ENCODE measurements at places on chromosomes 3 and 15. TPM values are rescaled to one million over a fixed set of nuclear protein-coding genes. Genes with fewer than 3 reads are reported as not detected.

DNA sequence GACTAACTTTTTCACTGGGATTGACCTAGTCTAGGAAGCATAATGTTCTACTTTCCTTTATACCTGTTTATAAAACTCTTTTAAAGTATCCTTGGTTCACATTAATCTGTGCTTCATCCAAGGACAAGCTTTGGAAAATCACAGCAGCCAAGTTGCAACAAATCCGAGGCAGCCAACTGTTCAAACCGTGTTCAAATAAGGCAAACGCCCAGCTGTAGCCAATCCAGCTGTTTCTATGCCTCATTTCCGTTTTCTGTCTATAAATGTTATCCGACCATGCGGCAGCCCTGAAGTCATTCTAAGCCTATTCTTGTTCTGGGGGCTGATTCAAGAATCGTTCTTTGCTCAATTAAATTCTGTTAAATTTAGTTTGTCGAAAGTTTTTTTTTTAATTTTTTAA is 78.3 kb downstream of the FMN1 start:
- no peak for DNase-seq

CCRL2 gene
- total RNA-seq, result 0.88 TPM

CYP19A1 gene
- 2.2 TPM for total RNA-seq

- DNase-seq, result no peak
Observed at GRCh38 chr3:13069495-13069894, 3.7 kb downstream of the IQSEC1 start.

SGO1 gene
- 0.88 TPM for total RNA-seq

OR5AC2 gene
- not detected for total RNA-seq

DNA sequence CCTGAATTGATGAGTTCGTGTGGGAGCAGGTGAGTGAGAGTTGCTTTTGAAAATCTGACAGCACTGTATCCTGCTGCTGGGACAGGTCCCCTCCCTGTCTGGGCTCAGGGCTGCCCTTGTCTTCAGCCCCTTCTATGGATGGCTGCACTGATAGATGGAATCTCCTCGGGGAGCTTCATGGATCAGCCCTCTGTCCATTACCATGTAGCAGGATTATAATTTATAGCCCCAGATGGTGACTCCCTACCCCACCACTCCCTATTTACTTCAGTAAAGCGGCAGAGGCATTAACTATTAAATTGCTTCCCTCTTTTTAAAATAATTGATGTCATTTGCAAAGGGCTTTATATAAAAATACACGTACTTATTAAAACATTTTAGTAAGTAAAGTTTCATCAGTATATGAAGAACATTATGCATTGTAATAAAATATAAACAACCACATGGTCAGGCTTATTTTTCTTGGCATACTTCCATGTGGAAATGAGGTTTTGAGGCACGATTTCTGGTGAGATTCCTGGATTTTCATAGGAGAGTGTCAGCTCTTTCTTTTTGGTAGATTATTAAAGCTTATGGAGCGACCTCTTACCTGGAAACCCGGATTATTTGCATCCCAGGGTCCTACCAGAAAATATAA is 38.5 kb downstream of the MAP3K13 start:
- no peak for DNase-seq

DNA sequence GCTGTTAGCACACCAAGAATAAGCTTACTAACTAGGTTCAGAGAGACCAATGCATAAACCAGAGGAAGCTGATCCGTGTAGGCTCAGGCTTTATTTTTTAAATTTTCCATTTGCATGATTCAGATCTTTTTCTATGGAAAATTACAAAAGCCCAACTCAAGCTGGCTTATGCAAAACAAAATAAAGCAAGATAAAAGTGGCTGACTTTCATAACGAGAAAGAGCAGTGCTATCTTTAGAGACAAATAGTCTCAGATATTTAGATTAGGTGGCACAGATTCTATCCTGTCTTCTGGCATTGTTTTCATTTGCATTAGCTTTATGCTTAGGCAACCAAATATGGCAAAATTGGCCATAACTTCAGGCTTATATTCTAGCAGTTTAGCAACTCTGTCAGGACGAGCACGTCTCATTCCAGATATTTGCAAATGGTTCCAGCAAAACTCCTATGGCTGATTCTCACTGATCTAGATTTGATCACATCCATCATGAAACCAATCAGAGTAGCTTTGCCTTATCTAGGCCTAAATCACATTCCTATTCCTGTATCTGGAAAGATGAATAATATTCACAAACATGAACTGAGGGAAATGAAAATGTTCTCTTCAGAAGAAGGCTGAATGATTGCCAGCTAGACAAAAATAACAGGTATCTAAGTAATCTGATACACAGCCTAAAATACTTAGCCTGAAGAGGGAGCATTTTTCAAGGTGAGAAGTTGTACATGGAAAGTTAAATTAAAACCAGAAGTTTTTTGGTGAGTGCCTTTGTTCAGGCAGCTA is 216.4 kb upstream of the DPPA4 start:
- no peak for DNase-seq

SMCO1 gene
- not detected for total RNA-seq

KLHL40 gene
- not detected for total RNA-seq

DNA sequence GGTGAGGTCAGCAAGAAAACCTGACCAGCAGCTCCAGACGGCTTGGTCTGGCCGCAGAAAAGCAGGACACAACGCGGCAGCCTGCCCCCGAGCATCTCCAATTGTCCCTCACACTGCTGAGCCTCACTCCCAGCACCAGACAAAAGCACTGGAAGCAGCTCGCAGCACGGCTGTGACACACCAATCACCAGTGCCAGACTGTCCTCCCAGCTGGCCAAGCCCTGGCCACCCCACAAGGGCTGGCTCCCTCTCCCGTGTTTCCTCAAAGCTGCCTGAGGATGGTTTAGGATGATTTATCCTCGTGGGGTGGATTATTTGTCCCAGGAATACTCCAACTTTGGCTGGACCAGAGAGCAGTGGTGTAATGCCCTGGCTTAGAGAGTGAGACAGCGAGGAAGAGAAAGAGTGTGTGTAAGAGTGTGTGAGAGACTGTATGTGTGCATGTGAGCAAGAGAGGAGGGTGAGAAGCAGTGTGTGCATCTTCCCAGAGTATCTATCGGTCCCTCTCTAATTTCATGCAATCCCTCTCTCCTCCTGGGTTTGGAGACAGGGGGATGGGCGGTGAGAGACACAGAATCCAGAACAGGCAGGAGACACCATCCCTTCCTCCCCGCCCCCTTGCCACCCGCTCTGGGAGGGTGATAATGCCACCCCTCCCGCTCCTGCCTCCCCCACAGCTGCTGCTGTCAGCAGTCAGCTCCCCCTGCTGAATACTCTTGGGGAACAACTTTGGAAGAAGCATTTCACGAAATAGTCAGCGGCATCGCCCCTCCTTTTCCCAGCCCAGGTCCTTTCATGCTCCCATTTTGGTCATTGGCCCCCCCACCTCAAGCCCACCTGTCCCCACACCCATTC is 34.2 kb downstream of the SEMA5B start:
- DNase-seq, result no peak

- peak; percentile 73 for DNase-seq
Observed at GRCh38 chr15:60392601-60392985, 5.2 kb downstream of the ANXA2 start.

SIDT1 gene
- under 0.01 TPM for total RNA-seq

ASB14 gene
- not detected for total RNA-seq

- DNase-seq, result no peak
Observed at GRCh38 chr3:70930066-70930465, 617.6 kb upstream of the MDFIC2 start.
